ENCODE measurements at places on chromosomes 3 and 15.

DNA sequence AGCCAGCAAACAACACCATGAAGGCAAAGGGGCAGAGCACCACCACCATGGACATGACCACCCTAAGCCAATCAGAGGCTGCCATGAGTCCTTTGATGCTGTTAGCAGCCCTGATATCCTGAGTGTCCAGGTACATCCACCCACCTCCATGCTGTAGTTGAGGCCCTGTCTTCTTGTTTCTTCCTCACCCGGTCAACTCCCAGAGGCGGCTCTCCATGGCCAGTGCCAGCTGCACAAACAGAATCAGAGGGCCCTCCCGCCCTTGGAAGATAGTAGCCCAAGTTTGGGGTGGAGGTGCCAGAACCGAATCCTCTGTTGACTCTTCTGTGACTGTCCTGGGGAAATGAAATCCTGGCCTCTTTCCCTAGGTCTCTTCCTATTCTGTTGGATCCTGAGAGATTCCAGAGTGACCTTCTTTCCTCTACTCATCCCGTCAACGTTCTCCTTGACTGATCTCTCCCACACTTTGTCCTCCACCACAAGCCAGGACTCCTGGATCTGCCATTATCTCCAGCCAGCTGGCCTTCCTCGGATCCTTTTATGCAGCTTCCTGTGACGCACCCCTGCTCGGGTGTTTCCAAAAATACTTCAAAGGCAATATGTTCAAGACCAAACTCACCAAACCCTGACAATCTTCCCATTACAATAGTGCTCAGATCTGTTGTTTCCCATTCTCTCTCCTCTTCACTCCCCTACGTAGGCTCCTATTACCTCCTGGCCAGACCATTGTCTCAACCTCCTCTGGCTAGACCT, 45.4 kb upstream of the DLG1 start:
- no peak for DNase-seq

DNA sequence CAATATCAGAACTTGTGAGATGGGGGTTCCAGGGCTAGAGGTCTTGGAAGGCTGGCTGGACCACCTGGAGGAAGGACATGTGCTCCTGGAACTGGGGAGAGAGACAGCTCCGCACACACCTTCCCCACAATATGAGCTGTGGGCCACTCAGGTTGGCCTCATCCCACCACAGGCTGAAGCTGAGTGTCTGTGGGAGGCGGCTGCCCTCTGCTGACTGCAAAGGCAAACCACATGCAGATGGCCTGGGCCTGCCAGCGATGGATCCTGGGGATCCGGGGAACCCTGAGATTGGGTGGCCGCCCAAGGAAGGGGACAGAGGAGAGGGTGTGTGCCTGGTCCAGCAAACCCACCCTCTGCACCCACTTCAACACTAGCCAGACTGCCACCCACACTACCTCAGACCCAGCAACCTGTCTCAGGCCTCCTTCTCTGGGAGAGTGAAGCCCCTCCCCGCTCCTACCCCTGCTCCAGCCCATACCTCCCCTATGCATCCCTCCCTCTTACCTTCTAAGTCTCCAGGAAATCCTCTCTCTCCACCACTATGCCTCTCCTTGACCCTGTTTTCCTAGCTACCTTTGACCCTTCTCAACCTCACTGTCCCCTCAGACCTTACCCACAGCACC, 44.8 kb downstream of the CYP11A1 start:
- peak; percentile 49 for DNase-seq

- no peak for DNase-seq
Measured at GRCh38 chr3:168021737-168022450, 73.8 kb downstream of the GOLIM4 start.

DNA sequence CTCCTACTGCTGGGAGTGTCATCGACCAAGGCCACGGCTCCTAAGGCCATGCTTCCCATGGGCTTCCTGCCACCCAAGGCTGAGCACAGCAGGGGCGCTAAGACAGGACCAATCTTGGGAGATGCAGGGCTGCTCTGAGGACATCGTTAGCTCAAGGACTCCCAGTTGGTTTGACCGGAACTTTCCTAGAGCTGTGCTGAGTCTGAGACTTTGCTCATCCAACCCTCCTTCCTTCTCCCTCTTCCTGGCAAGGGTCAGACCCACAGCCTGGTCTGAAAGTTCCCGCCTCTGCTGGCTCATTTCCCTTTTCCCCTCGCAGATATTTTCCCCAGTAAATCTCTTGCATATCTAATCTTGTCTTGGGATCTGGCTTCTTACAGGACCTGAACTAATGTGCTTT, 57.2 kb downstream of the EPHB3 start:
- DNase-seq = no peak

- DNase-seq = peak; percentile 79
Measured at GRCh38 chr3:177371888-177372287, 174.6 kb upstream of the TBL1XR1 start.

DNA sequence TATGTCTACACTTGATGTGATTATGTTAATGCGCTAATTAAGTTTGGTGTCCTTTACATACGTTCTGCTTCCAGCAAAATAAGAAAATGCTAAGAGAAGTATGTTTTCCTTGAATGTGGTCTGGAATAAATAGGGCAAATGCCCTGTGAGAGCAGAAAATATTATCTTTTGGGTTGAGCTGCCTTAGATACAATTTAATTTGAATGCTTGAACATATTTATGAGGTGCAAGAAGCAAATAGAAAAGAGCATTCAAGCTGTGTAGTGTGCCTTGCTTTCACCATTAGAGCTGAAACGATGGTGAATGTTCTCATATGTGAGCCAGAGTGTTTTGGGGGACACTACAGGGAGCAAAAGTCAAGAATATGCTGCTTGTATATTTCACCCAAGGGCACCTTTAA, 15.9 kb upstream of the ARNT2 start:
- DNase-seq = no peak

- no peak for DNase-seq
Measured at GRCh38 chr3:171646357-171647133, 163.7 kb downstream of the PLD1 start.

GRCh38 chr3:46361408-46362283, 7.7 kb downstream of the CCR2 start:
- no peak for DNase-seq
